ENCODE measurements at places on chromosomes 3 and 15.

- DNase-seq, result no peak
Measured at GRCh38 chr15:56086566-56086965, 93.2 kb upstream of the NEDD4 start.

DNA sequence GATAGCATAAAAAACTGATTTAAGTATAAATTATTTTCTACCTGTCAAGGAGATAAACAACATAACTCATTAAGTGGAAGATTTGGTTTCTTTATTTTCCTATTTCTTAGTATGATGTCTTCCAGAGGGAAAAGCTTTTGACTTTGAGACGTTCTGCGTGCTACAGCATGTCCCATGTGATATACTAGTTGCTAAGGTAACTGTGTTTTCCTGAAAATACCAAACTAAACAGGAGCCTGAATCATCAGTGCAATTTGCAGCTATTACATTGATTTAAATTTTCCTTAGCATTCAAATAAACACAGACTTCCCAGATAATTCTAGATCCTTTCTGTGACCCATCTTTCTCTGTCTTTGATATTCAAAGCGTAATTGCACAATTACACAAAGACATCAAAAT lies 117.7 kb upstream of the P2RY1 start:
- DNase-seq, result no peak

GRCh38 chr3:150744041-150744918 lies 18.7 kb downstream of the SIAH2 start:
- no peak for DNase-seq

- DNase-seq, result no peak
Measured at GRCh38 chr15:80615783-80616391, 79.2 kb upstream of the ABHD17C start.

DNA sequence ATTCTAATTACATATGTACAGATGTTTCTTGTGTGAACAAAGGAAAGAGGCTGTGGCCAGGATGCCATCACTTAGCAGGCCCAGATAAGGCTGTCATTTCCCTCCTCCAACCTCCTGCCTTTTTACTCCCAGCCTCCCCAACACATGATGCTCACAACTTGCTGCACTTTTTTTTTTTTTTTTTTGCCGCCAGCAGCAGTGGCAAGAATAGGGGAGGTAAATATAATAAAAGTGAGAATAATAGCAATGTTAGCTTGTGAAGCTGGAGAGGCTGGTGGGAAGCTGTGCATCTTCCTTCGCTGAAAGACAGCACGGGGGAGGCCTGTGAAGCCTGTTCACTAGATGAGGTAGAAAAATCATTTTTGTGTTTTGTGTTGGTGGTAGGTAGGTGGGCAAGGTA lies 42.5 kb upstream of the MYO5C start:
- DNase-seq, result no peak

- DNase-seq, result no peak
Measured at GRCh38 chr3:73603762-73604171, 21.0 kb downstream of the PDZRN3 start.

DNA sequence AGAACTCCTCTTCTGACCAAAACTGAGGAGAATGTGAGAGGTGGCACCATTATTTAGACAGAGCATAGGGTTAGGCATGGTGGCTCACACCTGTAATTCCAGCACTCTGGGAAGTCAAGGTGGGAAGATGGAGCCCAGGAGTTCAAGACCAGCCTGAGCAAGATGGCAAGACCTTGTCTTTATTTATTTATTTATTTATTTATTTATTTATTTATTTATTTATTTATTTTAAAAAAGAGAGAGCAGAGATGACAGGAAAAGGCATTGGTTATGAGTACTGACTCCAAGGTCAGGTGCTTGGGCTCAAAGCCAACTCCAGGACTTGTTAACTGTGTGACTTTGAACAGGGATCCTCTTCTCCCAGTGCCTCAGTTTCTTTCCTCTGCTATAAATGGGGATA lies 217.7 kb downstream of the MEX3B start:
- no peak for DNase-seq

GRCh38 chr3:40911928-40912327 lies 287.4 kb upstream of the CTNNB1 start:
- DNase-seq, result no peak

- DNase-seq, result no peak
Measured at GRCh38 chr3:189664311-189664710, 33.1 kb downstream of the TP63 start.

- no peak for DNase-seq
Measured at GRCh38 chr3:177676947-177677587, 479.8 kb upstream of the TBL1XR1 start.
